COR-L47 (cell line): ENCODE measurements at places on chromosomes 2 and 18.

GRCh38 chr2:47459021-47459420 lies 56.1 kb downstream of the MSH2 start:
- no peak for DNase-seq

DNA sequence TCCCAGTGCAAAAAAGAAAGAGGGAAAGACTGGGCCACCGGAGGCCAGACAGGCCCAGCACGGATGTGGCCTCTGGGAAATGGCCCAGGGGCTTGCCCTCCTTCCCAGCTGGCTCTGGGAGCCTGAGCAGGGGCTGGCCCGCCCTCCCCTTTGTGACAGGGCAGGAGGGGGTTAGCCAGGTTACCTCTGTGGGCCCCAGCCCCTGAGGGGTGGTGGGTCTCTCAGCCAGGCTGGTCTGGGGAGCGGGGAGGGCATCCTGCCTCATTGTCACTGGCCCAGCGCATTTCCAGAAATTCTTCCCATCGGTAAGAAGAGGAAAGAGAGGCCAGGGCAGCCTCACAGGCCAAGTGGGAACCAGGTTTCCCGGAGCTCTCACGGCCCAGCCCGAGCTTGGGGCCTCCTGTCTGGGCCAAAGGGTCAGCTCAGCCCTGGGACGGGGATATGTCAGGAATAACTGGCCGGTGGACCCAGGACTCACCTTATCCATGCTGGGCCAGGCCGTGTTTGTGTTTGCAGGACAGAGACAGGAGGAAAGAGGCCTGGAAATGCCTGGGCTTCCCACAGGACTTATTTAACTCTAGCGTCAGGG lies 182.2 kb downstream of the ZFP36L2 start:
- DNase-seq: no peak

- no peak for DNase-seq
Measured at GRCh38 chr2:186697536-186697935, 3.7 kb downstream of the FAM171B start.

GRCh38 chr18:13181765-13182164 lies 36.8 kb upstream of the LDLRAD4 start:
- DNase-seq: no peak

DNA sequence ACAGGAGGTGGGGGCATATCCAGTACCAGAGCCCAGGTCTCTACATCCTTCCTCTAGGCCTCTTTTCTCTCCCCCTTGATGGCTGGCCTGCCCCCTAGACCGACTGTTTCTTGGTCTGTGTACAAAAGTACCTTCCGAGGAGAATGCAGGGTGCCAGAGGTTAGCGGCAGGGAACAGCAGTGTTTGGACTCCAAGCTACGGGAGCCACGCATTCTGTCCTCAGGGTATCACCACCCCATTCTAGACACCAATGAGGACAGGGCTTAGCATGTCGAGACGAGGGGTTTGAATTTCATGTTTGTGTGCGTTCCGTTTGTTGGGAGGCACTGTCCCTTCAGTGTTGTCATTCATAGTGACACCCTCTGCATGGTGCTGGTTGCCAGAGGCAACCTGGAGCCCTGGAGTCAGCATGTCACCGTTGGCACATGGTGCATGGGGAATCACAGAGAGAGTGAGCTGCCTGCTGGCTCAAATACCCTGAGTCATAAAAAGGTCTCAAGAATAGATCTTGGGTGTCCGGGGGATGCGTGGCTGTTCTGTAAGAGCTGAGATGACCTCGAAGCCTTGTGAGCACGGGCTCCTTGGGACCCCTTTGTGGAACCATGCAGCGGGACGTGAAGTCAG lies 57.2 kb upstream of the LDLRAD4 start:
- DNase-seq: no peak

- DNase-seq: no peak
Measured at GRCh38 chr18:58756148-58756547, 84.9 kb downstream of the MALT1 start.

DNA sequence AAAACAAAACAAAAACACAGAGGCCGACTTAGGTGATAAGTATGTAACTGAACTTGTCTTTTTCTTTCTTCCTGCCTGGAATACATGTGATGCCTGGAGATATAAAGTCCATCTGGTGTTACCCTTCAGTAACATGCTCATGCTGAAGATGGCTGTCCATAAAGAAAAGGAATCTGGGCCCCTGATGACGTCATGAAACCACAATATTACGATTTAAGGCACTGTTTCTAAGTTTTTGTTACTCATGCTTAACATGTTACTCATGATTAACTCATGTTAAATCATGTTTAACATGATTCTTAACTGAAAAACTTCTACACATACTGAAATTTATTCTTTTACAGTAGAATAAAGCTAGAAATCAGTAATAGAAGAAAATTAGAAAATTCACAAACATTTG lies 49.0 kb downstream of the STRADB start:
- no peak for DNase-seq
